ENCODE measurements at places on chromosomes 4 and X. TPM values are rescaled to one million over a fixed set of nuclear protein-coding genes. Genes with fewer than 3 reads are reported as not detected.

GRCh38 chr4:2065106-2065930 lies 6.2 kb downstream of the NAT8L start:
- H3K4me1 ChIP-seq: no peaks in the 10 kb centered on the region
- no peak overlapping the region for H3K27ac ChIP-seq
- no peaks in the 10 kb centered on the region for H3K36me3 ChIP-seq
- peaks cover 2% of the 10 kb centered on the region for H3K27me3 ChIP-seq
- no peak for DNase-seq
- no peak overlapping the region for H3K4me3 ChIP-seq

- DNase-seq: no peak
- no peak overlapping the region for H3K4me3 ChIP-seq
- no peaks in the 10 kb centered on the region for H3K4me1 ChIP-seq
- no peak overlapping the region for H3K27ac ChIP-seq
- H3K27me3 ChIP-seq: no peaks in the 10 kb centered on the region
Measured at GRCh38 chrX:117771384-117771783, 345.2 kb downstream of the KLHL13 start.

DNA sequence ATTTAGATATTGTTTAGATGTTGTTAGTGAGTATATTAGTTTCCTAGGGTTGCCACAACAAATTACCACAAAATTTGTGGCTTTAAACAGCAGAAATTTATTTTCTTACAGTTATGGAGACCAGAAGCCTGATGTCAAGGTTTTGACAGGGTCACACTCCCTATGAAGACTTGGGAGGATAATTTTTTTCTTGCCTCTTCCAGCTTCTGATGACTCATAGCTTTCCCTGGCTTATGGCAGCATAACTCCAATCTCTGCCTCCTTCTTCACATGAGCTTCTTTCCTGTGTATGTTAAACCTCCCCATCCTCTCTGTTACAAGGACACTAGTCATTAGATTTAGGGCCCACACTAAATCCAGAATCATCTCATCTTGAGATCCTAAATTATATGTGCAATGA lies 20.9 kb upstream of the RAB40A start:
- H3K4me1 ChIP-seq: peaks cover 14% of the 10 kb centered on the region
- H3K4me3 ChIP-seq: no peak overlapping the region
- H3K27ac ChIP-seq: peak overlapping the region; percentile 34
- no peaks in the 10 kb centered on the region for H3K36me3 ChIP-seq
- H3K27me3 ChIP-seq: no peaks in the 10 kb centered on the region
- DNase-seq: no peak

DNA sequence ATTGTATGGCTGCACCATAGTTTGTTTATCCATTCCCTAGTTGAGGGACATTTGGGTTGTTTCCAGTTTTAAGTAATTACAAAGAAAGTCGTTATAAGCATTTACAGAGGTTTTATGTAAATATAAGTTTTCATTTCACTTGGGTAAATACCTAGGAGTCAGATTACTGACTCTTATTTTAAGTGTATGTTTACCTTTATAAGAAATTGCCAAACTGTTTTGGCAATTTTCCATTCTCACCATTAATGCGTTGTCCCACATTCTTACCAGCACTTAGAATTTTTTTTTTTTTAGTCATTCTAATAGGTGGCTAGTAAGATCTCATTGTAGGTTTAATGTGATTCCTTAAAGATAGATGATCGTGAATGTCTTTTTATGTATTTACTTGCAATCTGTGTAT lies 121.5 kb upstream of the NR3C2 start:
- H3K27ac ChIP-seq: no peak overlapping the region
- no peaks in the 10 kb centered on the region for H3K4me1 ChIP-seq
- no peaks in the 10 kb centered on the region for H3K27me3 ChIP-seq
- no peak for DNase-seq

DNA sequence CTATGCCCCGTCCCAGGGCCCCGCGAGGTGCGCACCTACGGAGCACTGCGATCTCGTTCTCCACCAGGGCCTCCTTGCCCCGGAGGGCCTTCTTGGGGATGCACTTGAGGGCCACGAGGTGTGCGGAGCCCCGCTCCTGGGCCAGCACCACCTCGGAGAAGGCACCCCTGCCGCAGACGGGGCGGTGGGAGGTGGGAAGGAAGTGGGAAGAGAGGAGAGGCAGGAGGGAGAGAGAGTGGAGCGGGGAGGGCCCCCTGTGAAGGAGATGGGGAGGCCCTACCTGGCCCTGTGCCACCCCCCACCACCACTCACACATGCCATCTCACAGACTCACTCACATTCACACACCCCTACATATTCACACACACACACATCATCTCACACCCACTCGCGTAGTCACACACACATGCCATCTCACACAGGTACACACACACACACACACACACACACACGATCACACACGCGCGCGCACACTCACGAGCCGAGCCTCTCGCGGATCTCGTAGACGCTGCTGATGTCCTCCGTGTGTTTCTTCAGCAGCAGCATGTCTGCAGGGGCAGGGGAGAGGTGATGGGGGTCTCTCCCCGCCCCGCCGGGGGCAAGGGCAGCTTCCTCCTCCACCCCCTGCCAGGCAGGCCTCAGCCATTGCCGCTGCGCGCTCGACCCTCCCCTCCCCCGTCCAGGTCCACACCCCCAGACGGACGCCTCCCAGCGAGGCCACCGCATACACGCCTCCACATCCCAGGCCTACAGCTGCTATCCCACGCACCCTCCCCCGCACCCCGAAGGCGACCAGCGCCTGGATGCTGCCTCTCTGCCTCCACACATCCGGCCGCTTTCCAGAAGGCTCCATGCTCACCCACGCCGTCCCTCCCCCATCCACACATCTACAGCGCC lies 834 bp downstream of the PNCK start:
- DNase-seq: no peak
- H3K27me3 ChIP-seq: no peaks in the 10 kb centered on the region
- H3K4me3 ChIP-seq: no peak overlapping the region
- H3K4me1 ChIP-seq: no peaks in the 10 kb centered on the region
- no peaks in the 10 kb centered on the region for H3K36me3 ChIP-seq
- H3K27ac ChIP-seq: no peak overlapping the region

- no peaks in the 10 kb centered on the region for H3K4me1 ChIP-seq
- H3K36me3 ChIP-seq: no peaks in the 10 kb centered on the region
- no peak for DNase-seq
- no peak overlapping the region for H3K4me3 ChIP-seq
- no peaks in the 10 kb centered on the region for H3K27me3 ChIP-seq
Measured at GRCh38 chrX:144791298-144791697, 456.0 kb upstream of the SPANXN1 start.

GRCh38 chr4:80286451-80286850 lies 20.0 kb downstream of the FGF5 start:
- H3K27ac ChIP-seq: no peak overlapping the region
- H3K4me3 ChIP-seq: no peak overlapping the region
- no peaks in the 10 kb centered on the region for H3K36me3 ChIP-seq
- no peaks in the 10 kb centered on the region for H3K27me3 ChIP-seq
- no peak for DNase-seq
- H3K4me1 ChIP-seq: no peaks in the 10 kb centered on the region

DNA sequence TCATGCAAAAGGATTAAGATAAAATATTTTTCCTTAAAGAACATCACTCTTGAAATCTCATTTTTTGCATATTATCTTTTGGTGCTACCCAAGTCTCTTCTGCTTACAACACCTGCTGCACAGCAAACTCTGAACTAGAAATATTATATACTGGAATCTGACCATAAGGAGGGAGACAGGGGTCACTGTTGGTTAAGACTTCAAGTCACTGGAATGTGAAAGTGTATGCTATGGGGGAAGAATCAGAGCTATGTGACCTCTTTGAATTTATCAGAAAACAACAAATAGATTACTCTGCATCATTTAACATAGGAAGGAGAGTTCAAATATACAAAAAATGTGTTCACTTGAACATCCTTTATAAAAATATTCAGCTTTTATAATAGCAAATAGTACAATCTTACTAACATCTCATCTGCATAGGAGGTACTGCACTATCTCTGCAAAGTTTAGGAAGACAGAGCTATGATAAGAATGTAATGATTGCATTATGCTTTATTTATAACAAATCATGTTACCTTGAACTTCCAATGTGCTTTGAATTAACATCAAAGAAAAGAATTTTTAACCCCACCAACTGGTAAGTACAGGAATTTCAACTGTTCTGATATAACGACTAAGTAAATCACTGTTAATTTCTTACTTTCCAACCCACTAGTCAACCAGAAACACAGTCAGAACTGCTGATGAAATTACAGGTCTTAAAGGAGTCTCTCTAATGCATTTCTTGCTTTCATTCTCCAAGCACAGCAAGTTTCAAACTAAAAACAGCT lies 69.8 kb downstream of the ZNF827 start:
- no peaks in the 10 kb centered on the region for H3K36me3 ChIP-seq
- H3K27me3 ChIP-seq: no peaks in the 10 kb centered on the region
- no peak overlapping the region for H3K4me3 ChIP-seq
- no peak overlapping the region for H3K27ac ChIP-seq

SNX12 gene
- total RNA-seq: 57.2 TPM

FAM184B gene
- total RNA-seq: not detected

MAMLD1 gene
- 28.4 TPM for total RNA-seq

ADH1B gene
- total RNA-seq: 67.5 TPM

GAGE12J gene
- not detected for total RNA-seq
